Stimulated activated CD4-positive, alpha-beta T cell treated with anti-CD3 and anti-CD28 coated beads, Interleukin-1b, Interleukin-23, amount 100 ng/mL, for 1 hour (primary cell): ENCODE measurements at places on chromosomes 6 and 20.

- DNase-seq = no peak
These were observed 60.6 kb downstream of the ADNP start for GRCh38 chr20:50870561-50871161.

- DNase-seq = no peak
These were observed 3.8 kb upstream of the PFDN4 start for GRCh38 chr20:54204063-54204462.

DNA sequence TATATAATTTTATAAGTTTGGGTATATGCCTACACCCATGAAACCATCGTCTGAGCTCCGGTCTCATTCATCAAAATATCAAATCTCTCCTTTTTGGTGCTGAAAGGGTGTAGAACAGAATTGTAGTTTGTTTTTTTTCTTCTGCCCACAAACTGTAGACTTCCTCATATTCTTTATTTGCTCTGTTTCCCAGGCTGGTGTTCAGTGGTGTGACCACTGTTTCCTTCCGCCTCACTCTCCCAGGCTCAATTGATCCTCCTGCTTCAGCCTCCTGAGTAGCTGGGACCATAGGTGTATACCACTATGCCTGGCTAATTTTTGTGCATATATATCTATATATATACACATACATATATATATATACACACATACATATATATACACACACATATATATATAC is 139.6 kb upstream of the HCRTR2 start:
- no peak for DNase-seq

DNA sequence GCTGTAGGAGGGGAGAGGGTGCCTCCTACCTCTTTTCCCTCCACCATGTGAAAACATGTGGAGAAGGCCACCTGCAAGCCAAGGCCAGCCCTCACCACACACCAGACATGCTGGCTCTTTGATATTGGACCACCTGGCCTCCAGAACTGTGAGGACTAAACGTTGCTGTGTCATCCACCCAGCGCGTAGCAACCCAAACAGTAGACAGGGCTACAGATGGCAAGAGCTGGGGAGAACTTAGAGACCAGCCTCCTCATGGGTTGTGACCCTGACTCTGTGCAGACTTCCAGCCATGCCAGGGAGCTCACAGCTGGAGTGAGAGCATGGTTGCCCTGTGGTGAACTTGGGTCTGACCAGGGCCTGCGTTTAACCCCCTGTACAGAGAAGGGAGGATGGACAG is 195.9 kb upstream of the CST7 start:
- no peak for DNase-seq

DNA sequence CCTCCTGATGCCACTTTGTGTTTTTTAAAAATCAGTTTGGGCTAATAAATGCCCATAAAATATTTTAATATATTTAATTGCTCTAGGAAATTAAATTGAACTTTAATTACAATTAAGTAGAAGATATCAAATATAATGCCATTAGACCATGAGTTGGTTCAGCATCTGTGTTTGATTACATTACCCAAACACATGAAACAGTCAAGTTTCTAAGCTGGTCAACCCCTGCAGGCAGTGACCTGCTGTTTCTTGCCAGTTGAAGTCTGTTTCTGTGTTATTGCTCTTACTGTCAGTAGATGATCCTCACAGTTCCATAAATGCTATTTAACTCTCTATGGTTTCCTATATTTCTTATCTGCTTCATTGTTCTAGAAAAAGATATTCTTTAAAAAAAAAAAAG is 9.7 kb upstream of the TENT5A start:
- DNase-seq = no peak

GRCh38 chr6:163712566-163712961 is 298.0 kb downstream of the QKI start:
- no peak for DNase-seq

- no peak for DNase-seq
These were observed 1065.0 kb downstream of the EPHA7 start for GRCh38 chr6:92354270-92354829.

DNA sequence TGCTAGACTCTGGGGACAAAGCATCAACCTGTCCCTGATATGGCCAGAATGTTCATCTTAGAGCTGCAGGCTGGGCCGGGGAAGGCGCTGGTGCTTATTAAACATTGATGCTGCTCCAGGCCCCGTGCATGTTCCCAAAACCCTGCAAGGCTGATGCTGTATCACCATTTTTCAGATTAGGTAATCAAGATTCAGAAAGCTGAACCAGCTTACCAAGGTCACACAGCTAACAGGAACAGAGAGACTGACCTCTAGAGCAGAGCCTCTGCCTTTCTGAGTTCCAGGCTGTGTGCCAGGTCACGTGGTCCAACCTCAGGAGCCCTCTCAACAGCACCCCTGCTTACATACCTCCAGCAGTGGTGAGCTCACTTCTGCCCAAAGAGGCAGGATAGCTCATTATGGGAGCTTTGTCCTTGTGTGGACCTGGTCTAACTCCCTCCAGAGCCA is 16.1 kb upstream of the VSTM2L start:
- no peak for DNase-seq

DNA sequence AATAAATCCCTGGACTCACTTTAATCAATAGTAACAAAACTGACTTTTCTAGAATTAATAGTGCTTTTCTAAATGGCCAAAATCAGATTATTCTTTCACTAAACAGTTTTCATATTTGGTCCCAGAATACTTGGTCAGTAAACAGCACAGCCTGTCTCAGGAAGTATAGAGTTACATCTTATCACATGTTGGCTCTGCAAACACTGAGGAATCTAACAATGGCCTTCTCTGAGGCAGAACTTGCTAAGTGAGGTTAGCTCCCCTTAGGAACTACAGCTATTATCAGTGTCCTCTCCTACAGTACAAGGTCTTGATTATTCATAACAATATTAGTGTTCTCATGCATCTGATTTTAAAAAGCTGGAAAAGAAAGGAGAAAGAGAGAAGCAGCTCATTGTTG is 1622.8 kb downstream of the HACE1 start:
- DNase-seq = no peak

GRCh38 chr6:90294614-90294988 is 2.0 kb downstream of the BACH2 start:
- DNase-seq = no peak

DNA sequence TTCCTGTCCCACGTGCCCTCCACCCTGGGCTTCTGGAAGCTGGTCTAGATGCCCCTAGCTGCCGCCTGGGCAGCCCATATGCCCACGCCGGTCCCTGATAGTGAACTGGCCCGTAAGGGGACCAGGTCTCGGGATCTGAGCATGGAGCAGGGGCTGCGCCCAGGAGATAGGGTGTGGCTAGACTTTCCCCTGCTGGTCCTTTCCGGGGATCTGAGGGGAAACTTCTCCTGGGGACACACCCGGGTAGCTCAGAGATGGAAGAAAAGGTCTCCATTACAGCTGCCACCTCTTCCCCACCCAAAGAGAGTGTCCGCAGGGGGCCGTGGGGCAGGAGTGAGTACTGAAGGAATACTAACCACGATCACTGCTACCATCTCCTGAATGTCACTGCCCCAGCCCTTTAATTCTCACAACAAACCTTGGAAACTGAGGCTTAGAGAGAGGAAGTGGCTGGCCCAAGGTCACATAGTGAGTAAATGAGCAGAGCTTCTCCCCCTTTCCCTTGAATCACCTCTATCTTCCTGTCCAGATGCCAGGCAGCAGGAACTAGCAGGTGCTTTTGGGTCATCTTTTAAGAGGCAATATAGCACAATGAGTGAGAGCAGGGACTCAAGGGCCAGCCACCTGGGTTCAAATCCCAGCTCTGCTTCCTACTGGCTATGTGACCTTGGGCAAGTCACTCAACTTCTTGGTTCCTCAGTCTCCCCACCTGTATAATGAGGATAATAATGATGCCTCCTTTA is 11.8 kb upstream of the CCN5 start:
- no peak for DNase-seq

DNA sequence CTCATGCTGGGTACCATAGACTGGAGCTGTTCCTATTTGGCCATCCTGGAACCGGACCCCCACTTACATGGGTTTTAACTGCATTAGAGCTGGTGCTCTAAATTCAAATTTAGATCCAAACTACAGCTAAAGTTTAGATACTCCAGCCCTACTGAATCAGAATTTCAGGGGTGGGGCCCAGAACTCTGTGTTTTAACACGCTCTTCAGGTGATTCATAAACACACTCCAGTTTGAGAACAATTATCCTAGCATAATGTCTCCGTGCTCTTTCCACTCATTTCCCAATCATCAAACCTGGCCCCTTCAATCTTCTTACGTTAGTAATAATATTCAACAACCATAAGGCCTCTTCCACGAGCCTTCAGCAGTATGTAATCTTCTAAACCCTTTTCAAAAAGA is 15.3 kb downstream of the TRPC4AP start:
- DNase-seq = no peak

- no peak for DNase-seq
These were observed 190.9 kb downstream of the LAMA2 start for GRCh38 chr6:129073691-129074395.

DNA sequence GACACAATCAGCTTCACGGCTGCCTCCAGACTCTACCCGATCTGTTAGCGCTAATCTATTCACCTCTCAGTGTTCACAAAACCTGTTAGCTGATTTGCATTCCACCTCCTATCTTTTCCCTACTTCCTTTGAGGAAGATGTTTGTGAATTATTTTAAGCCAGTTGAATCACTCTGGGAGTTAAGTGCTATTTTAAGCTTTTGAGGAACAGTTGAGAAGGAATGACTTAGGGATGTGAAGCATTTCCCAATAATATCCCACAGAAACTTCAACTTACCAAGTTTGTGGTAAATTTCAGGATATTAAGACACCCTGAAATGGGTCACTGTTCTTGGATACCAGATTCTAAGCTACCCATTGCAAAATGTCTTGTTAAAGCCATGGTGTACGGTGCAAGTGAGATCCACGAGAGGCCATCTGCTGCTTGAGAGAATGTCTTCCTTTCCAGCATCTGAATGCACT is 145.2 kb upstream of the CITED2 start:
- no peak for DNase-seq

DNA sequence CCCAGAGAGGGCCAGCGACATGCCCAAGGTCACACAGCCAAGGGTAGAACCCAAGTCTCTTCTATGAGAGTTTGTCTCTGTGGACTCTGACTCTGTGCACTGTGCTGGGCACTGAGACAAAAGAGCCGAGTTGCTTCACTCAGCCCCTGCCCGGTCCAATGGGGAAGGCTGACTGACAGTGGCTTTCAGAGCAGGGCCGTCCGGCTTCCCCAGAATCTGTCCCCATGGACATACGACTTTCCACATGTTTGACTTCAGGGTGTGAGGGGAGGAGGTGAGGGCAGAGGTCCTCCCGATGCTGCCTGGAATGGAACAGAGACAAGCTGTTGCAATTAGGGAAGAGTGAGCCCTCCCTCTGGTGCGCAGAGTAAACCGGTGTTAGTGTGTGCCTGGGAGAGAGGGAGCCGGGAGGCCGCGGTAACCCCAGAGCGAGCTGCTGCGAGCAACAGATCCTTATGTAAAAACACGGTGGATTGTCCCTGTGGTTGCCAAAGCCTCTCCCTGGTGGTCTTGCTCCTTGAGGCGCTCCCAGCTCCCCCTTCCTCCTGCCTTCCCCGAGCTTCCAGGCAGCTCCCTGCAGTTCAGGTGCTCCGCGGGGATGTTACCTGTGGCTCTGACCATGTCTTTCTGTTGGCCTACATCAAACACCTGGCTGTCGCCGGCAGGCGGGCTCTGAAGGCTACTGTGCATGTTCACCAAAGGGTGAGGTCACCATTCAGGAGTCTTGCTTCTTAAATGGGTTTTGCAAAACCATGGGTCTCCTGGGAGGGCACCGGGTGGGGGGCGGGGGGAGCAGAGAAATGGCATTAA is 672 bp downstream of the SIRPA start:
- no peak for DNase-seq

GRCh38 chr6:89489078-89489477 is 56.1 kb downstream of the ANKRD6 start:
- DNase-seq = no peak

GRCh38 chr6:81767163-81767891 is 14.8 kb upstream of the TENT5A start:
- no peak for DNase-seq

DNA sequence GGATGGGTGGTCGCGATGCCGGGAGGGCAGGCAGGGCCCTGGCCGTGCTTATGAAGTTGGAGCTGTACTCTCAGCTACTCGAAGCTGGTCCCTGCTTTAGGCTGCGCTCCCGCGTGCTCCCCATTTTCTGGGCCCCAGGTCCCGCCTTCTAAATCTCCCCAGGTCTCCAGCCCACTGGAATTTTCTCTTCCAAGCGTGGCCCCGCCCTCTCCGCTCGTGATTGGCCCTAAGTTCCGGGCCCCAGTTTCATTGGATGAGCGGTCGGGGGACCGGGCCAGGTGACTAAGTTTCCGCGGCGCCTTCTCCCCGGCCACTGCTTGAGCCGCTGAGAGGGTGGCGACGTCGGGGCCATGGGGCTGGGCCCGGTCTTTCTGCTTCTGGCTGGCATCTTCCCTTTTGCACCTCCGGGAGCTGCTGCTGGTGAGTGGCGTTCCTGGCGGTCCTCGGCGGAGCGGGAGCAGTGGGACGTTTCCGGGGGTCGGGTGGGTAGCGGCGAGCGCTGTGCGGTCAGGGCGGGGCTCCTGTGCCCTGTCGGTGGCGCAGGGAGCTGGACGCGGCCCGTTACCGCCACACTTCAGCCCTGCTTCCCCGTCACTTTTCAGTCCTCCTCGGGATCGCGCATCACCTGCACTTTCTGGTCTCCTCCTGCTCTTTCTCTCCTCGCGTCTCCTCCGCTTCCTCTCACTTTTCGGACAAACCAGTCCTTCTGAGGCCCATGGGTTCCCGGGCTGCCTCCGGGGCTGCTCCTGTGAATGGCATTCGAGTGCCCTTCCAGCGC is at the start of gene MICA:
Gene MICA (plus strand): TSS at position 313 of the 778 bp plus-strand sequence. CDS start 38 bp downstream, at position 351.
- peak; percentile 38 for DNase-seq
